ENCODE measurements at places on chromosomes 3 and 15.

- DNase-seq = no peak
Measured at GRCh38 chr15:26103002-26103404, 239.9 kb upstream of the ATP10A start.

DNA sequence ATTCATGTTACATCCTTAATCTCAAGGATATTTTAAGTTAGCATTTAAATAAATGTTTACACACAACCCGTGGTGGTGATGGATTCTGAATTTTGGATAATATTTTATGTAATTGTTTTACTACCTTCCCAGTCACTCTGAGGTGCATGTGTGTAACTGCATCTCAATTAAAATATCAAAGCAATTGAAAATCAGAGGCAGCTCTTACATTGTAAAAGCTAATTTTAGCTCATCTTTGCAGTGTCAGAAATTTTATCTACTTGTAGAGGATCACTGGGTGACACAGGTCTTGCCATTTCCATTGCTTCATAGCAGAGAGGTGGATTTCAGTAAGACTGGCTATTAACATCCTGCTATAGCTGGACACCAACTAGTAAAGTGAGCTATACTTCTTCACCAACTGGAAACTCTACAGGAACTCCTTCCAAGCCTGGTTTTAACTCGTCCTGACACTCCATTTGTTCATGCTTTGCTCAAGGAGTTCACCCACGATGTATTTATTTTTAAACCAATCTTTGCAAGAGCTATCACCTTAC lies 19.6 kb upstream of the MITF start:
- no peak for DNase-seq

GRCh38 chr15:91578511-91578910 lies 275.0 kb upstream of the SLCO3A1 start:
- no peak for DNase-seq

DNA sequence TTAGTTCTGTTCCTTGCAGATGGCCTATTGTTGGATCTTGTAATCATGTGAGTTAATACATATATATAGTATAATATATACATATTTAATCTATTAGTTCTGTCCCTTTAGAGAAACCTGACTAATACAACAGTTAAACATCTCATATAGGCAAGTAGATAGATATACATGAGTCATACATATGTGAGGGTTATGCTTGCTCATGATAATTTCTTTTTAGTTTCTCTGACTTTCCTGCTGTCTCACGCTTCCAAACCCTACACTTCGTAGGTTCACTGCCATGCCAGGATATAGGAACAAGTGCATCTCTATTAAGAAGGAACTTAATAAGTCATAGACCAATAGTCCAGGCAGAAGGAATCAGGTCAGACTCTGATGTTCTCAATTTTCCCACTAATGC lies 16.8 kb upstream of the CLDN16 start:
- no peak for DNase-seq

- no peak for DNase-seq
Measured at GRCh38 chr3:9782770-9783169, 9.5 kb downstream of the TADA3 start.

DNA sequence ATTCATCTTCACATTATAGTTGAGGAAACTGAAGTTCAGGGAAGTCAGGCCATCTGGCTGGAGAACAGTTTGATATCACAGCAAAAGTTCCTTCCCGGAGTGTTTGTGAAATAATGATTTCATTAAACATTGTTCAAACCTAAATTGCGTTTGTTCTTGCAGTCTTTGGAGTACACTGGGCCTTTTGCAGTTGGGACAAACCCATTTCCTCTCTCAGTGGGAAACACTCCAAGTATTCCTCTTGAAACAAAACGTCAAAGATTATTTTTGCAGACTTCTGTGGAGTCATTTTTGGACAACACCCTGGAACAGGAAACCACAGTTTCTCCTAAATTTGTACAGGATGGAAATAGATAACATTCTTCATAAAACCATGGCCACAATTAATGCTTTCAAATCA lies 287.5 kb downstream of the PTPRG start:
- no peak for DNase-seq

GRCh38 chr3:172447611-172448579 lies at the start of gene GHSR:
TSS of gene GHSR (minus strand) at chr3:172448456. CDS start at chr3:172448413, 43 bp downstream.
- DNase-seq = no peak

GRCh38 chr3:122858373-122858772 lies 63.5 kb downstream of the SLC49A4 start:
- DNase-seq = peak; percentile 4

DNA sequence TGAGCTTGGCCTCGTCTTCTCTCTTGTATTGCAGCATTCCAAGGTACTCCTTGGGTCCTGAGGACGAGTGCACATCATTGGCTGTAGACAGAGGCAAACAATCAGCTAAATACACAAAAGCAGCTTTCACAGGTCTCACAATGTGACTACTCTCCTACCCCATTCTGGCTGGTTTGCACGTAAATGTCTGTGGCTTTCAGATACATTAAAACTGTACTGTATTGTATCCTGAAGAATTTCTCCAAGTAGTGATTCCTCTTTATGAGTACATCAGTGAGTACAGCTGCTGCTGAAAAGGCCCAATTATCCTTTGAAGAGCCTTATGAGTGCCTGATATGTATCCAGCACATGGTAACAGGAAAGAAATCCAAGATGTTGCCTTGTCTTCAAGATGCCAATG lies 22.0 kb upstream of the GNB5 start:
- no peak for DNase-seq

DNA sequence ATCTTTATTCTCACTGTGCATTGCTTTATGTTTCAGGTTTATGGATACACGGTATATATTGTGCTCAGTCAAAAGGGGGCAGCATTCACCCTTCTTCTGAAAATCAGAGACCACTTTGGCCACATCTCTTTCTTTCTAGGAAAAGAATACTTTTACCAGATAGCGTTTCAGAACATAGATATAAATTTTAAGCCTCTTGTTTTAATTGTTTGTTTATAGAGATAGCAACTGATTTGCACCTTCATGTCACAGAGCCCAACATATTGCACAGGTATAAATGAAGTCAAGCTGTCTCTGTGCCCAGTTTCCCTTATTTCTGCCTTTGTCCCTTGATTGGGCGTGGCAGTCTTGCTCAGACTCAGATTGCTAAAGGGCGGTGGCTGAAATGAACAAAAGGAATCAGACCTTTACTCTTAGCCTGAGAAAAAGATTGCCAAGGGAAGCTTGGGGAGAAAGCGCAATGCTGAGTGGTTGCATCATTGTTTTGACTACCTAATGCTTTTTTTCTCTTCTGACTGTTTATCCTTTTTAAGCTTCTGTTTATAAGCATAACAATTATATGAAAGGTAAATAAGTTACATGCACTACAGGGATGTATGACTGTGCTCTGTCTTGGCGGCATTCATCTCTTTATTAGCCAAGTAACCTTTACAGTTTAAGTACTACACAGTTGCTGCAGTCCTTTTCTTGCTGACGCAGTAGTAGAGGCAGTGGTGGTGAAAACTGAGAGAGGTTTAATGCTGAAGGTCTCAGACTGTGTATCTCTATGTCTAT lies 70.8 kb upstream of the ZBTB20 start:
- DNase-seq = peak; percentile 29

DNA sequence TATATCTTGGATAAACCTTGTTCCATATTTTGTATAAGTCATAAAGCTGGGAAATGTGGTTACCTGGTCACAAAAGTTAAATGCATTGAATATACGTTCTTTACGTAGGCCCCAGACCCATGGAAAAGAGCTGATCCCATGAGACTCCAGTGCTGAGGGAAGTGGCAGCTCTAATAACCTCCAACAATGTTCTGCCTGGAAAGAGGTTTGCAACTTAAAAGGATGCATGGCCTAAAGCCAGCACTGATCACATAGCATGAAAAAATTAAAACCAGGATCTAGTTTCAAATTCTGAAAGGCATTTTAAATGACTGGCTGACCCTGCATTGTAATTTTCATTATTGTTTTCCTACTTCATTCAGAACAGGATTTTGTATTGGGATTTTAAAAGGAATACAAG lies 27.9 kb upstream of the STRIT1 start:
- no peak for DNase-seq

- no peak for DNase-seq
Measured at GRCh38 chr3:114928989-114929640, 218.0 kb downstream of the ZBTB20 start.

DNA sequence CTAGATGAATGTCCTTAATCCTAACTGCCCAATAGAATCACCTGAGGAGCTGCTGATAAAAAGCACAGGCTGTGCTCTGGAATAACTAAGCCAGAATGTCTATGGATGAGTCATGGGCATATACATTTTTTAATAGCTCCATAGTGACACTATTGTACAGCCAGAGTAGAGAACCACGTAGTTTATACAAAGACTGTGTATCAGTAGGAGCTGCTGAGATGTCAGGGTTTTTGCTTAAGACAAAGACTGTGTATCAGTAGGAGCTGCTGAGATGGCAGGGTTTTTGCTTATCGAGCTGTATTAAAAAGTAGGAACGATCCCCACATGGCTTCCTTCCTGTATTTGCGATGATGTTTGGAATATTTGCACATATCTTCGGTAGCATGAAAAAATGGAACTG lies 137.4 kb downstream of the SV2B start:
- no peak for DNase-seq

DNA sequence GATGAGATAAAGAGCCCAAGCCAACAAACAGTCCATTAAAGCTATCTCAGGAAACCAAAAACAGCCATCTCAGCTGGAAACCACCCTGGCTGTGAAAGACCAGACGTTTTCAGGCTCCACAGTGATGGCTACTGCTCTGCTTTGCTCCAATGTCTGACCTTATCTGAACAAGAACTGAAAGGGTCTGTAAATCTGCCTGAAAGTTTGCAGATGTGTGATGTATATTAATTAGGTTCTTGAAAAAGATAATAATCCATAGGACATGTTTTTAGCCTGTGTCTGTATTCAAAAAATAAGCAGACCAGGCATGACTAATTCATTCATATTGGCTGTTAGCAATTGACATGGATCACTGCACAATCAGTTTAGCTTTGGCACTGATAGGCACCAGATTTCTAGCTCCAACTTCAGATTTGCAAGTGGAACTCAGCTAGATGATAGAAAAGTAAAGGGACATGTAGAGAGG lies 611.4 kb upstream of the NAALADL2 start:
- DNase-seq = no peak

DNA sequence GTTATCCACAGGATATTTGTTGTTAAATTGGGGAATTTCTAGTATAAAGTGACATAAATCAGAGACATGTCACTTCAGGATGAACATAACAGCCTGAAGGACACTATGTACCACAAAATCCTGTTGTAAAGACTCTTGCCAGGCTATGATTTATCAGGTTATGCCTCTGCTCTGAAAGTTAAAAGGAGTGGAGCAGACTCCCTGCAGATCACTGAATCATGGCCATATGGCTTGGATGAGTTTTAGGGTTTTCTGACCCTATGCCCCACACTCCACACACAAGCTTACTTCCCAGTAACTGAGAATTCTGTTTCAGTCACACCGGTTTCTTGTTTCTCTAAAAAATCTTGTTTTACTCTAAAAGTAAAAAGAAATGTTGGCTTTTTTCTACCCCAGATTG lies 869.4 kb downstream of the NAALADL2 start:
- no peak for DNase-seq

GRCh38 chr15:39641191-39641889 lies 60.5 kb downstream of the THBS1 start:
- DNase-seq = no peak

DNA sequence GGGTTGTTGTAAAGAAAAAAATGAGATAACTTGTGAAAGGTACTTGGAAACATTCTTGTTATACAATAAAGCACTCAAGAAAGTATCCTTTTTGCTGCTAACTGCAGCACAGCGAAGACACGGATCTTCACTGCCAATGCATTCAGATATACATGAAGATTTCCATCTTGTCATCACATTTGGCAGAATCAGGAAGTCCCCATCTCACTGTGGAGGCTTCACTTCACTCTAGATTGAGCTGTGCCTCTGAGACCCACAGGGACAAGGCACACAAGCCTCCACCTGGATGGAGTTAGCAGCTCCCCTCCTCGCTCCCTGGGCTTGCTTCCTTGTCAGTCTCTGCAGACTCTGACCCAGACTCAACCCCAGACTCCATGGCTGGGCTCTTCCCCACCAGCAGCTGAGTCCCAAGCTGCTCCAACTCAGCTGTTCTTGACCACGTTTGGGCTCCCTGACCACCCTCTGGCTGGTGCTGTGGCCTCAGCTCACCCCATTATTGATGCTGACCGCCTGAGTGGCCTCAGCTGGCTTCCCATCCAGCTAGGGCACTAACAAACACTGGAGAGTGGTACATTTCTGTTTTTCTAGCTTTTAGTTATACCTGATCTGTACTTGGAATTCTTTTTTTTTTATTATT lies 45.4 kb upstream of the SMAD3 start:
- no peak for DNase-seq

DNA sequence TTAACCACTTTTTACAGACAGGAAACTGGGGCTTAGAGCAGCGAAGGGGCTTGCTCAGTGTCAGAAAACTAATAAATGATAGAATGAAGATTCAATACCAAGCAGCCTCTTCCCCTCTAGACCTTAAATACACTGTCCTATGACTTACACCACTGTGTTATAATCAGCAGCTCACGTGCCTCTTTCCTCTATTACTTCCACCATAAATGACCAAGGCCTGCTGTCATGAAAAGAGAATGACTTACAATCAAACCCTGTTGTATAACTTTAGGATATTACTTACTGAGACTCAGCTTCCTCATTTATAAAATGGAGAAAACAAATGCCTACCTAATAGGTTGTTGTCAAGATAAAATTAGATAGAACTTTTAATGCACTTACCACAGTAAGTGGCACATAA lies 11.6 kb downstream of the FMN1 start:
- no peak for DNase-seq

DNA sequence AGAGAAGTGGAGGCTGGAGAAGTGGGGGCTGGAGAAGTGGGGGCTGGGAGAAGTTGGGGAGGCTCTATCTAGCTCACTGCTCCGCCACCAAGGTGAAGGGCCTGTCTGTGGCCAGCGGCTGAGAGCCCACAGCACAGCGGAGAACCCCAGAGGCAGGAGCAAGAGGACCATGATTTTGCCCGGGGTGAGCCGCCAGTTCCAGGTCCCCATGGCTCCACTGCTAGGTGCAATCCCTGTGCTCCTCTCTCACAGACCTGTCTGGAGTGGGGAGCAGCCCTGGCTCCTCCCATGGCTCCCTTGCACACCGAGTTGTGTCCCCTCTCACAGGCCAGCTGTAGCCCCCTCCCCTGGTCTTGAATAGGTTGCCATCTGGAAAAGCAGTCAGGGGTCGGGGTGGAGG lies 4.7 kb upstream of the NRROS start:
- no peak for DNase-seq

GRCh38 chr3:4458961-4459360 lies 8.1 kb downstream of the SUMF1 start:
- no peak for DNase-seq

Measured in HTR-8/SVneo (cell line).